ENCODE measurements at places on chromosomes 16 and 17. TPM values are rescaled to one million over a fixed set of nuclear protein-coding genes. Genes with fewer than 3 reads are reported as not detected.

DNA sequence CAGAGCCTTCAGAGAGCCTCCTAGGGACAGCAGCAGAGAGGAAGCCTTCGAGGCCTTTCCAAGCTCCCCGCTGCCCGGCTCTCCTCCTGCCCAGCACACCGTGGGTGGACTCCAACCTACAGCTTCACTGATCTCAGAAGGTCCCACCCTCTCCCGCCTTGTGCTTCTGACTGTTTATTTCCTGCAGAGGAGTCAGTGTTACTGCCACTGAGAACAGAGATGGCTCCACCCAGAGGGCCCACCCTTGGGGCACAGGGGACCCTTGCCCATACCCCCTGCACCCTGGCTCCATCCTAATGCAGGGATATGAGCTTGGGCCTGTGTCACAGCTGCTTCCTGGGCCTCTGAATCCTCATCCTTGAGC, 52.8 kb upstream of the TOB1 start:
- H3K4me3 ChIP-seq, result no peak overlapping the region
- no peaks in the 10 kb centered on the region for H3K36me3 ChIP-seq
- peak overlapping the region; percentile 89 for H3K27ac ChIP-seq
- peaks cover 60% of the 10 kb centered on the region for H3K4me1 ChIP-seq

DNA sequence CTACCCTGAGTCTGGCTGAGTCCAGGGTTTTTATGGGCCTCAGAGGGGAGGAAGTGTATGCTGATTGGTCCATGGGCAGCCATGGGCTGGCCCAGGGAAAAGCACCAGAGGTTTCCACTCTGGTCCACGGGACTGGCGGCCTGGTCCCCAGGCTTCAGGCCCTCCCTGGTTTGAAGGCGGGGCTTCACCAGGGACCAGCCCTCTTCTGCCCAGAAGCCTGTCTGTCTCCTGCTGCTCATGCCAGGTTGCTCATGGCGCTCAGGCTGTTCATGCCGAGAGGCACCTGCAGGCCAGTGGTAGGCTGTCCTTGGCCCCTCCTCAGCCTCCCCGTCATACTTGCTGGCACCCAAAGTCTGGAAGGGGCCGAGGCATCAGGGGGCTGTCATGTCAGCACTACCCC, 45.0 kb upstream of the CLEC19A start:
- H3K4me1 ChIP-seq, result no peaks in the 10 kb centered on the region
- no peaks in the 10 kb centered on the region for H3K27me3 ChIP-seq
- no peak for DNase-seq
- no peak overlapping the region for H3K4me3 ChIP-seq

DNA sequence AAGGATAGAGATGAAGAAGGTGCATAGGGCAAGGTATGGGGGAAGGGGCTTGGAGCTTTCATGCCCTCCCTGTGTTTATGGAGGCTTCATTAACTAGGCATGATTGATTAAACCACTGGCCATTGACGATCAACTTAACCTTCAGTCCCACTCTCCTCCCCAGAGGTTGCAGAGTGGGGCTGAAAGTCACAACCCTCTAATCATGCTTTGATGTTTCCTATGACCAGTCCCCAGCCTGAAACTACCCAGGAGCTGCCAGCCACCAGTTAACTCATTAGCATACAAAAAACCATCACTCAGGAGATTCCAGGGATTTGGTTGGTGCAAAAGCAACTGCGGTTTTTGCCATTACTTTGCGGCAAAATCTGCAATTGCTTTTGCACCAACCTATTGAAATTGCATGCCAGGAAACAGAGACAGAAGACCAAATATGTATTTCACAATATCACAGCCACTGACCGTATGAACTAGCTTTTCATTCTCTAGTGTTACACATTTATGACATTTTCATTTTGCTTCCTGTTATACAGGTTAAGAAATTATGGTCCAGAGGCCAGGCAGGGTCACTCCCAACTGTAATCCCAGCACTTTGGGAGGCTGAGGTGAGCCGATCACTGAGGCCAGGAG, 5.4 kb downstream of the GFOD2 start:
- H3K4me3 ChIP-seq, result no peak overlapping the region
- no peak for DNase-seq
- H3K27ac ChIP-seq, result no peak overlapping the region
- H3K27me3 ChIP-seq, result no peaks in the 10 kb centered on the region
- no peaks in the 10 kb centered on the region for H3K36me3 ChIP-seq

- peaks cover 17% of the 10 kb centered on the region for H3K4me1 ChIP-seq
- no peaks in the 10 kb centered on the region for H3K36me3 ChIP-seq
- no peak overlapping the region for H3K27ac ChIP-seq
- DNase-seq, result no peak
- H3K4me3 ChIP-seq, result no peak overlapping the region
Observed at GRCh38 chr16:69822174-69822935, 60.2 kb downstream of the WWP2 start.

GRCh38 chr17:72467841-72468653, 347.2 kb downstream of the SOX9 start:
- no peaks in the 10 kb centered on the region for H3K27me3 ChIP-seq
- H3K36me3 ChIP-seq, result no peaks in the 10 kb centered on the region
- DNase-seq, result no peak
- peaks cover 3% of the 10 kb centered on the region for H3K4me1 ChIP-seq

GRCh38 chr16:1159973-1160772, 7.3 kb downstream of the CACNA1H start:
- no peaks in the 10 kb centered on the region for H3K36me3 ChIP-seq
- H3K4me1 ChIP-seq, result peaks cover 14% of the 10 kb centered on the region
- peak; percentile 43 for DNase-seq
- H3K4me3 ChIP-seq, result no peak overlapping the region
- H3K27me3 ChIP-seq, result peaks cover 18% of the 10 kb centered on the region
- H3K27ac ChIP-seq, result peak overlapping the region; percentile 67

DNA sequence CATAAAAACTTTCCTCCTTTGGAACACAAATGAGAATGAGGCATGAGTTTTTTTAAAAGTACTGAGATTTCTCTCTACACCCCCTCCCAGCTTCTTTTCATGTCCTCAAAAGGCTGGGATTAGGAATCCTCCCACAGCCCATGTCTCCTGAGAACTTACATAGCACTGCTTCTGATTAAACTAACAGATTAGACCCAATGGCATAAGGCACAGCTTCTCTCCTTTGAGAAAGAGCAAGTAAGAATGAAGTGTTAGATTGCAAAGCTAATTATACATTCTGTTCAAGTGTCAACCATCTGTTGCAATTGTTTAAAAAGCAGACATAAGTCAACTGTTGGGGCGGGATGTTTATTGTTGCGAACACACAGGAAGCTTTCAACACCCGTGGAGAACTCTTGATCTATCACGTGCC, 715.1 kb downstream of the CDH11 start:
- H3K27ac ChIP-seq, result no peak overlapping the region
- H3K36me3 ChIP-seq, result no peaks in the 10 kb centered on the region
- no peak overlapping the region for H3K4me3 ChIP-seq
- H3K4me1 ChIP-seq, result no peaks in the 10 kb centered on the region
- H3K27me3 ChIP-seq, result no peaks in the 10 kb centered on the region

DNA sequence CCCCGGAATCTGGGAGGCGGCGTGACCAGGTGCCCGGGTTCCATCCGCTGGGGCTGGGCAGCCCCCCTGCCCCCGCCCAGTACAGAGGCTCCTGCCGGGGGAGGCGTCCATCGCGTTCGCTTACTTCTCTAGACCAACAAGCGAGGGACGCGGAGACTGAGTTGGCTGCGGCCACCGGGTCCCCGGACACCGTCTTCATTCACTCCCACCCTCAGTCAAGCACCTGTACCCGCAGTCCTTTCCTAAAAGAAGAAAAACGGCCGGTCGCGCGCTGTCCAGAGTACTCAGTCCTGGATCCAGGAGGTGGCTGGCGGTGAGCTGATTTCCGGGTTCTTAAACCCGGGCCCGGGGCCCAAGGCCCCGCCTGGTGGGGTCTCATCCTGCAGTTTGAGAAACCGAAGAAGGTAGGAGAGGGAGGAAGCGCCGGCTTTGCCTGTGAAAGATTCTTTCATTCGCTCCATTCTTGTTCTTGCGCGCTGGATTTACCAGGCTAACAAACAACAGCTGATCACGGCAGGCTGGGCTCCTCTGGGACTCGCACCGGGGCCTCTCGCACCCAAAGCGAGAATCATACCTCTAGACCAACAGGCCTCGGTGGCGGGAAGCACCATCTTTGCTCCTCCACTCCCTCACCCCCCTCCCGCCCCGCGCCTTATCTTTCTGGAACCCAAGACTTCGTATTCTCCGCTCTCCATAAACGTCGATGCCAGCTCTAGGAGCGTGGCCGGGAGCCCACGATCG, 17.4 kb upstream of the OR1F1 start:
- H3K36me3 ChIP-seq, result no peaks in the 10 kb centered on the region
- no peak for DNase-seq
- peaks cover 68% of the 10 kb centered on the region for H3K27me3 ChIP-seq
- no peak overlapping the region for H3K4me3 ChIP-seq
- H3K27ac ChIP-seq, result no peak overlapping the region

DNA sequence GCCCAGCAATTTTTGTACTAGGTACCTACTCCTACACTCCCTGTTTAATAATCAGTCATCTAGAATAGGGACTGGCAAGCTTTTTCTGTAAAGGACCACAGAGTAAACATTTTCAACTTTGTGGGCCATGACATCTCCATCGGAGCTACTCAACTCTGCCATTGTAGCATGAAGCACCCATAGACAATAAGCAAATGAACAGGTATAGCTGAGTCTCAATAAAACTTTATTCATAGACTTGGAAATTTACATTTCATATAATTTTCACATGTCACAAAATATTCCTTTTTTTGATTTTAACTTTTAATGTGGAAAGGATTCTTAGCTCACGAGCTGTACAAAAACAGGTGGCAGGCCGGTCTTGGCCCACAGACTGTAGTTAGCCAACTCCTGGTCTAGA, 345.8 kb downstream of the SOX9 start:
- no peak overlapping the region for H3K27ac ChIP-seq
- no peak overlapping the region for H3K4me3 ChIP-seq
- no peak for DNase-seq
- H3K36me3 ChIP-seq, result no peaks in the 10 kb centered on the region

DNA sequence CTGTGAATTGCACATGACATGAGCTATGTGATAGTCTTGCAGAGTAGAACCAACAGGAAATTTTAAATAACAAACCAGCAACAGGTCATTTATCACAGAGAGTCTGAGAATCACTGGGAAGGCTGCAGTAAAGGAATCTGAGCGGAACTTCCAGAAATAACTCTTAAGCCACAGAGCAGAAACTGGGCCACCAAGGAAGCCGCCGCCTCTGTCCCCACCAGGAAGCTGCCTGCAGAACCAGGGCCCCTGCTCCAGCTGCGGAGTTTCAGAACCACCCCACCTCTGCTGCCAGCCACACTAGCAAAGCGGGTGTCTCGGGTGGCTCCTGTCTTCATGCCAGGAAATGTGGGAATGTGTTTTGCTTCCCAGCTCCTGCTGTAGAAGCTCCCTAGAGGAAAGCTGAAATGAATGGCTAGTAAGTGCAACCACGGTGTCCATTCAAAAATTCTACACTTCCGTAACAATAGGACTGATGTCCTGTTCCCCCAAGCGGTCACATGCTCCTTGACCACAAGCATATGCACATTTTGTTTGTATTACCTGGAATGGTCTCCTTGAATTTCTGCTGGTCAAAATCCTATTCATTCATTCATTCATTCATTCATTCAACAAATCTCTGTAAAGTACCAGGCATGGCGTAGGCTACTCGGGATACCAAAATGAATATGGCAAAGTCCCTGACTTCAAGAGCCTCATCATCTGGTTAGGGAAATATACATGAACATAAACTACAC, 7.7 kb upstream of the ITPRIPL2 start:
- no peaks in the 10 kb centered on the region for H3K27me3 ChIP-seq
- DNase-seq, result no peak
- no peak overlapping the region for H3K4me3 ChIP-seq
- H3K4me1 ChIP-seq, result no peaks in the 10 kb centered on the region
- H3K36me3 ChIP-seq, result no peaks in the 10 kb centered on the region
- H3K27ac ChIP-seq, result no peak overlapping the region

DNA sequence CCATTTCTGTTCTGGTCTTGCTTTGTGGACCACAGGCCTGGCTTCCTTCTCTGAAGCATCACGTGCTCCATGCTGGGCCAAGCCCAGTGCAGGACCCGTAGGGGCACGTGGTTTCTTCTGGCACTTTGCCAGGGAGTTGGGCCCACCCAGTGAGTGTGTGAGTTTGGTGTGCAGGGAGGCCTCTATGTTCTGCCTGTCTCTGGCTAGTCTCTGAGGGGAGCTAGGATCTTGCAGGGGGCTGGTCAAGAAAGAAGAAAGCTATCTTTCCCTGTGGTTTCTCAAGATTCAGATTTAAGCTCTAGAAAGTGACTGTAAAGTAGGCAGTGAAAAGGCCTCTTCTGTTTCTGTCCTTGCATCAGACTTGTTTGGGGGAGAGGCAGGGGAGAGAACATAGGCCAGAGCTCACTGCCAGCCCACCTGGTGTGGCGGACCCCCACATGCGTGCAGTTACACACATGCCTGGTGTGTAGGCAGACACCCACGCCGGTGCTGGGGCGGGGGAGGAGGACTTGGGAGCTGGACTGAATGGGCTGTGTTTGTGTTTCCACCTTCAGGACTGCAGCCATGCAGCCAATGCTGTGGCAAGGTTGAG, 11.8 kb downstream of the LASP1 start:
- no peak overlapping the region for H3K4me3 ChIP-seq
- H3K27me3 ChIP-seq, result no peaks in the 10 kb centered on the region
- peaks cover 28% of the 10 kb centered on the region for H3K36me3 ChIP-seq

DNA sequence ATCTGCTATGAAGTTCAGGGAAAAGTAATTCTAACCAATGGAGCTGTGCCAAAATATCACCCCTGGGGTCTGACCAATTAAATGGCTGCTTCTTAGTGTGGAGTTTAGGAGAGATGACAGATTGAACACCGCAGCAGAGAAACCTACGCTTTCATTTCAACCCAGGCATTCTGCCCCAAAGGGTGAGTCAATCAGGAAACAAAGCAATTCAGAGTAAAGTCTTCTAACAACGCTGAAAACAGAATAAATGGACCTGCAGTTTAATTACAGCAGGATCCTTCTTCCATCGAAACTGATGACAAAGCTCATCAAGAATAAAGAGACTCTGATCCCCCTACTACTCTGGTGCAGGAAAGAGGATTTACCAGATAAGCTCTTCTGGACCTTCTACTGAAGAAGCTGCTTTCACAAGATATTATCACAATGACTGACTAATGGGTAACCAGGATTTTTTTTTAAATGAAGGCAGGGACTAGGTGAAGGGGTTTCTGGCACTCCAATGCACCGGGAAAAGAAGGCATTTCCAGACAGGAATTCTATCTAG, 16.7 kb downstream of the RFFL start:
- H3K27me3 ChIP-seq, result no peaks in the 10 kb centered on the region
- no peaks in the 10 kb centered on the region for H3K36me3 ChIP-seq
- no peak for DNase-seq

DNA sequence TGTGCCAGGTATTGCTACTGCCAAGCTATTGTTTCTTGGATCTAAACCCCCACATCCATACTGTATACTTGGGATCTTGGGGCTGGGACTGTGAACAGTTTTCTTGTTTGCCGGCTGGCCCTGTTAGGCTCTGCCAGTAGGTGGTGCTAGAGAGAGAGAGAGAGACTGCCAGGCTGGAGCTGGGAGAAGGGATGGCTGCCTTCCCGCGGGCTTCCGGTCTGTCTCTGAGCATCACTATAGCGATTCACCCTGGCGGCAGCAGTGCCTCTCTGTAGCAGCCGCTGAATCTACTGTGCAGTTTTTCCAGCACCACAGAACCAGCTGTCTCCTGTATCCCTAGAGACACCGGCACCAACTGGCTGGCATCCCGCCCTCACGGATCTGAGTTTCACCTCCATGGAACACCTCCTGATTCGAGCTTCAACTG, 201.2 kb downstream of the UTP18 start:
- H3K36me3 ChIP-seq, result no peaks in the 10 kb centered on the region
- DNase-seq, result no peak
- no peak overlapping the region for H3K4me3 ChIP-seq
- H3K4me1 ChIP-seq, result no peaks in the 10 kb centered on the region
- H3K27ac ChIP-seq, result no peak overlapping the region

Gene KRT28
- total RNA-seq, result not detected

Gene MEAK7
- 6.0 TPM for total RNA-seq

Gene KRT27
- total RNA-seq, result not detected

Gene TNRC6C
- total RNA-seq, result 21.4 TPM

Gene SNAI3
- total RNA-seq, result 2.9 TPM

Gene BIRC5
- total RNA-seq, result 0.57 TPM

Gene CDH16
- 0.44 TPM for total RNA-seq

Measured in heart left ventricle (tissue), 16 donors.